ENCODE measurements at places on chromosomes 13 and 19.
A peak's percentile ranks its signal among the peaks of the same experiment; 100 is the strongest.

DNA sequence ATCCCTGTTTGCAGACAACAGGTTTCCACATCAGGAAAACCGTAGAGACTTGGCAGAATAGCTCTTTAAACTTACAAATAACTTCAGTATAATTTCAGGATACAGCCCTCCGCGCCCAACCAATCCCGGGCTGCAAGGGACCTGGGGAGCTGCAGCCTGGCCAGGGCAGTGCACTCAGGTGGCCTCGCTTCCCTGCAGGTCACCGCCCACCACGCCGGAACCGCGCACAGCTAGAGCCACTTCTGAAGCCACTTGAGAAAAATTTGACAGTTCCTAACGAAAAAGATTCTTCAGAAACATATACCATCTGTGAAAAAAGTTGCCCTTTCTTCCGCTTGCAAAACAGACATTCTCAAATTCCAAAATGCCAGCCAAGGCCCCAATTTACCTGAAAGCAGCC is 11.1 kb downstream of the ZNF91 start:
- DNase-seq, result no peak

GRCh38 chr13:29523199-29523961 is 72.1 kb downstream of the SLC7A1 start:
- no peak for DNase-seq

GRCh38 chr19:11264452-11265176 is 2.3 kb upstream of the DOCK6 start:
- DNase-seq, result peak; percentile 55

DNA sequence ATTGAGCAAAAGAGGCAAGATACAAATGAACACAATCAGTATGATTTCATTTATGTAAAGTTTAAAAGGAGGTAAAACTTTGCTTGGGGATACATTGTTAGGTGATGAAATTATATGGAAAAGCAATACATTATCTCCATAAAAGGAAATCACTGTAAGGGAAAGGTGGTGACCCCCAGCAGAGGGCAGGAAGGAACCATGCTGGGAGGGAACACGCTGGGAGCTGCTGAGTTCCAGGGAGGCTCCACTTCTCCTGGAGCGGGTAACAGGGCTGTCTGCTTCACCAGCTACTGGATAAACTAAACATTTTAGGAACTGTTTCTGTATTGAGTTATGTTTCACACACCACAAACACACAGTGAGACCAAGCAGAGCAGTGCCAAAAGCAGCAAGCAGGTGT is 91.2 kb downstream of the KATNAL1 start:
- DNase-seq, result no peak

DNA sequence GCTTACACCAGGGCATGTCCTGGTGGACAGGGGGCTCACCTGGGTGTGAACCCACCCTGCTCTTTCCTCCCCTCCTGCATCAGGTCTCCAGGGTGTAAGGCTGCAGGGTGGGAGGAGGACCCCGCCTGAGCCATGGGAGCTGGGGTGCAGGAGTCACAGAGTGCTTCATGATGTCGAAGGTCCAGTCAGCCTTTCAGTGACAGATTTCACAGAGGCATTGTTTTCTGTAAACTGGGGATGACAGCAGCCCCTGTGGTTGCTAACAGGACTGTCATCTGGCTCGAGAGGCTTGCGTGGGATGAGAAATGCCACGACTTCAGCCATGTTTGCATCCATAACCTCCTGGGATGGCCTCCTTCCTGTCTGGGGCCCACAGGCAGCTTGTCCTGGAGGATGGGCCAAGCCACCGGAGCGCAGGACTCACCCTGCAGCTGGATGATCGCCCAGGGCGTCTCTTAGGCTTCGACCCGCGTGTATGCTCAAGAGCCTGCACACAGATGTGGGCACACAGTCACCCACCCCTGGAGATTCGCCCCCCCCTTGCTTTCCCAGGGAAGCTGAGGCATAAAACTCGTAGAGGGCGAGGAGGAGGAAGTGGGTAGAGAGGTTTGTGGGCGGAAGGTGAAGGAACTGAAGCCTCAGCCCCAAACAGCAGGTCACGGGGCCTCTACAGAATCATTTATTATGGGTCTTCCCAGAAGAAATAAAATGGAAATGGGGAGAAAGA is 4.9 kb downstream of the NANOS3 start:
- DNase-seq, result no peak

DNA sequence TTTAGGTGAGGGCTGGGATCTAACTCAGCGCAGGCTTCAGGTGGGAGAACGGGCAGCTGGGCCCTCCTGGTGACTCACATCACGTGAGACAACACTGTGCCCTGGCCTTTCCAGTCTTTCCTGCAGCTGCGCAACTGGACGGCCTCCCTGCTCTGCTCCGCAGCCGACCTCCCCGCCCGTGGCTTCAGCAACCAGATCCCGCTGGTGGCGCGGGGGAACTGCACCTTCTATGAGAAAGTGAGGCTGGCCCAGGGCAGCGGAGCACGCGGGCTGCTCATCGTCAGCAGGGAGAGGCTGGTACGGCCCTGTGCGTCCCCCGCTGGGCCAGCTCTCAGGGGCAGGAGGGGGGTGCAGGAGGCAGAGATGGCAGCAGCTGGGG is 8.8 kb downstream of the SPPL2B start:
- peak; percentile 64 for DNase-seq

DNA sequence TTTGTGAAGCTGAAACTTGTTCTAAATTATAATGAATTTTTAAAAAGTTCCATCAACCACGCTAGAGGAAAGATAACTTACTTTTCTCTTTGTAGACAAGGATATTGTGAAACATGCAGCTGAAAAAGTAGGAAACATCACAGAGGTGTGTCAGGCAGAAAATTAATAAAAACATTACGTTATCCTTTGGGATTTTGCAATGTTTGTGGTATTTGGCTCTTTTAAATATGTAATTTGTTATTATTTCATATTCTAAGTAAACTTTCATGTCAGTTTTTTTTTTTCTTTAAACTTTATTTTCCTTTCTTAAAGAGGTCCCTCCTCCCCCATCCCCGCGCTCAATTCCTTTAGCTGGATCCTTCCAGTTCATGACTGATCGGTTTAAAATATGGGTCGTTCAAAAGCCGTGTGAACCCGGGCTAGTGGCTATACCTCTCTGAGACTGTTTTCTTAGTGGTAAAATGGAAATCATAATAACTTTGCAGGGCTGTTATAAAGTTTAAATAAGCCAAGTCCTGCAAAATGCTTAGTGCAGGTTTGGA is 740 bp upstream of the CCDC61 start:
- DNase-seq, result no peak

GRCh38 chr13:101397742-101398141 is 18.6 kb downstream of the NALCN start:
- DNase-seq, result no peak

DNA sequence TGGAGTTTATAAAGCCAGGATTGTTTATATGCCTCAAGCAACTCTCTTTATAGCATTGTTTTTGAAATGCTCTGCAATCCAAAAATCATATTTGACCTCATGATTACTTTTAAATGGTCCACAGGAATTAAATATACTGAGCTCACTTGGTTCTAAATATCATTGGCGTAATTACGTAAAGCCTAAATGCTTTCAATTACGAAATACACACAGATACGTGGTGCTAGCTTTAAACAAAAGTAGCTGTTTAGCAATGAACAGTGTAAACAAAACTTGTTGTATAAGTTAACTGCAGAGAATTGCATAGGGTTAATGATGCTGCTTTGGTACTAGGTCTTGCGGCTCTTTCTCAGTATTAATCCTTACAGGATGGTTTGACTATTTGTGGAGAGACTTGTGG is 346.6 kb downstream of the COG6 start:
- no peak for DNase-seq

GRCh38 chr13:97274829-97275649 is 52.9 kb downstream of the MBNL2 start:
- DNase-seq, result no peak

DNA sequence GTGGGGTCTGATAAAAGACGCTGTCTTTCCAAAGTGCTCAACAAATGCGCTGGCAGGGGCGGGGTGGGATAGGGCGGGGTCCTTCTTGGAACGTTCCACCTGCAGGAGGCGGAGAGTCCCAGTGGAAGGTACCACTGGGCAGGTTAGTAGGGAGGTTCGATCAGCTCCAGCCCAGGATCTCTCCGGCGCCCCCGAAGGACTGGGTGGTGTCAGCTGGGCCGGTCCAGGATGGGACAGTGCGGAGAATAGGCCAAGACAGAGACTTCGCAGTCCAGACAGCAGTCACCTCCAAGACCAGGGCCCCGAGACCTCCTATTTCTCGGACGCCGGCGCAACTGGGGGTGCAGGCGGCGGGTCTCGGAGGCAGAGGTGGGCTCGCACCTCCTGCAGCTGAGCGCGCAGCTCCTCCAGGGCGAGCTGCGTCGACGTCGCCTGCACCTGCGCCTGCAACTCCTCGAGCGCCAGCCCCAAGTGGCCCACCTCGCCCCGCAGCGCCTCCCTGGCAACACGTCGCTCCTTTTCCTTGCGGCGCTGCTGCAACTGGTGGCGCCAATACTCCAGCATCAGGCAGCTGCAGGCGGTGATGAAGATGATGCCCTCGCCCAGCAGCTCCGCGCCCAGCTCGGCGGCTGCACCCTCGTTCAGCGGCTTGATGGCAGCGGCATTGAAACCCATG is 21.6 kb downstream of the VASP start:
- DNase-seq, result no peak
